ENCODE measurements at places on chromosomes 16 and 17.

- DNase-seq, result no peak
Measured at GRCh38 chr17:73286863-73287296, 24.9 kb downstream of the CDC42EP4 start.

DNA sequence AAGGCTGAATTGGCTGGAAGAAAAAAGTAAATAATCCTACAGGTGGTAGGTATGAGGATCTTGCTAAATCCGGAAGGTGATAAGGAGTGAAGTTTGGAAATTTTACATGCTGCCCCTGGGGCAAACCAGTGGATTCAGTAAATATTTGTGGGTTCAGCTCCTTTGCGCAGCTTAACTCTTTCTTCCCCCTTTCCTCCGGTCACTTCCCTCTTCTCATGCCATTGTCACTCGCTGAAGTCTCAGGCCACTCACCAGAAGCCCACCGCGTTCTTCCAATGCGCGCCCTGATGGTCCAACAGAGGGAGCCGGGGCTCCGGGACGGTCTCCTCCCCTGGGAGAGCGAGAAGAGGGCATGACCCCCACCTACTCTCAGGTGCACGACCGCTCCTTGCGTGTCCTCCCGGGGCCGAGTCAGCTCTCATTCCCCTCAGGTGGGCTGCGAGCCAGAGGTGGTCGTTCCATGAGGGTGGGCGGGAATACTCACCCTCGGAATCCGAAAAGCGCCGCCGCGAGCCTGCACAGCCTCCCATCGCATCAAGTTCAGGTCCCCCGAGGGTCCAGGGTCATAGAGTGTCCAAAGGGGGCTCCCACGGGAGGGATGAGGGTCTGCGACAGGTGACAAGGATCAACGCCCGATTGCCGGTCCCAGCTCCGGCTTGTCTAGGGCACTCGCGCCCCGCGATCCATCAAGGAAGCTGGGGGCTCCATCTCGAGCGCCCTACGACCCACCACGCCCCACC is 474 bp downstream of the CLN3 start:
- no peak for DNase-seq

GRCh38 chr17:83075270-83075880 is 4.0 kb upstream of the METRNL start:
- DNase-seq, result no peak

- DNase-seq, result no peak
Measured at GRCh38 chr16:82400046-82400445, 226.7 kb upstream of the CDH13 start.

- DNase-seq, result no peak
Measured at GRCh38 chr16:62665269-62665668, 629.0 kb upstream of the CDH8 start.

- peak; percentile 71 for DNase-seq
Measured at GRCh38 chr17:40090237-40091119, 9.9 kb downstream of the NR1D1 start.

- DNase-seq, result no peak
Measured at GRCh38 chr16:3035972-3036725, 595 bp downstream of the BICDL2 start.

DNA sequence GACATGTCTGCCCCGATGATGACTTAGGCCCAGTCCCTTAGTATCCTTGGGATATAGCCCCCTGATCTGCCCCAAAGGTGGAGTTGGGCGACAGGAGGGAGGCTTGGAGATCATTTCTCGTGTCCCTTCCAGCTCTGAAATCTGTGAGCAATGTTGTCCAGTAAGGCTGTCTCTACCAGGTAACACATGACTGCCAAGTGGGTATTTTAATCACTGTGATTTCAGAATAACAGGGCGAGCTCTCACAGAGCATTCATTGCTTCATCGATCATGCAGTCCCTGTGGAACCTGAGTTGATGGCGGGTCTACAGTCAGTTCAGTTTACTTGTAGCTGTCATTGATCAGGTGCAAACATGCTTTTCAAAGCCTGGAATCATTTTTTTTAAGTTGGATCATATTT is 39.2 kb downstream of the KSR1 start:
- no peak for DNase-seq

DNA sequence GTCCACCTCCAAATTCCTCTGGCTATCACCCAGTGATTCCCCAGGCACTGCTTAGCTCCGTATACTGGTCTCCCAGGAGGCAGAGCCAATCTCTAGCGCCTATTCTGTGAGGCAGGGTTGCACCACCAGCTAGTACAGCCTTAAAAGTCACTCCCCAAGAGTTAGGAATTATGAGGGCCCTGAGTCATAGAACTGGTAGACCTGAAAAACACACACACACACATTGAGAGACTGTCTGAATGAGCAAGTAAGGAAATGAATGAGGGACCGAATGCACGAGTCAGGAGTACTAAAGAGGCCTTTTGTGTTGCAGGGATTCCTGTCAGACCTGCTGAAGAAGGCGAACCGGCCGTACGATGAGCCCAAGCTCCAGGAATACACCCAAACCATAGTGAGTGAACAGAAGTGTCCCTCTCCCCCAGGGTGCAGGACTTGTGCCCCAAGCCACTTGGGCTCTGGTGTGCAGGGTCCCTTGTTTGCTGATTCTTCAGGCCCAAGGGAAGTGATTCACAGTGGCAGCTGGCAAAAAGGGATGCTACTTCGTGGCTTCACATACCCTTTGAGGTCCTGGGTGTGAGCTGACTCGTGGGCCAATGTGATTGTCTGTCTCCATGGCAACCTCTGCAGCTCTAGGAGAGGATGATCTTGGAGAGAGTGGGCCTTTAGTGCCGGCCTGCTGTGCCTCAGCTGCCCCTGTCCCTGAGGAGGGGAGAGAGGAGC is 24.7 kb downstream of the CALB2 start:
- DNase-seq, result no peak
